GM12865 (cell line): ENCODE measurements at places on chromosomes 5 and 9.

DNA sequence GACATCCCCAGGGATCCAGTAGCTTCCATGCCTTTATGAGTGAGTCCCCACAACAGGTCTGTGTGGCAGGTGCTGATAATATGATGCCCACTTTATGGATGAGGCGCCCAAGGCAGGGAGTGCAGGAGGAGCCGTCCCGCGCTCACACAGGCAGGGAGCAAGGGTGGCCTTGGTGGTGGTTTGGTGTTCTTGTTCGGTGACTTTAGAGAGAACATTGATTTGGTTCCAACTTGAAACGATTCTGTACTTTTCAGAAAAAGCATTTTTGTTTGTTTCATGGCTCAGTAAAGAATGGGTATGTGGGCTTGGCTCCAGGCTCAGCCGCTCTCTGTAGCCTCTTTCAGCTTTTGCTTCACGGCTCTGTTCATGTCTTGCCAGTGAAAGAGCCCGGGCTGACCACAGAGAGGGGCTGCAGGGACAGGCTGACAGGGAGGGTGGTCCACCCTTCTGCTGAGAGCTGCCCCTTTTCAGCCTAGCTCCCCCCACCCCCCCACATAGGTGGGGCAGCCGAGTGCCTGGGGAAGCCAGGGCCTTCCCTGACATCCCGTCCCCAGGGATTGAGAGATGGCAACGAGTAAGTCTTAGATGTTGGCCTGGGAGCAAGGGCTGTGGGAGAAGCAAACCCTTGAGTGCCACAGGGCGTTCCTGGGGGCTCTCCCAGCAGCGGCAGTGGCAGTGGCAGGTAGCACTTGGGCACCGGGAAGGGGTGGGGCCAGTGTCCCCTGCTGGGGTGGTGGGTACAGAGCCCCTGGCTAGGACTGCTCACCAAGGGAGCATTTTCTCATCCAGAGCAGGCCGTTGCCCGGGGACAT, 28.0 kb downstream of the NCS1 start:
- DNase-seq, result no peak

DNA sequence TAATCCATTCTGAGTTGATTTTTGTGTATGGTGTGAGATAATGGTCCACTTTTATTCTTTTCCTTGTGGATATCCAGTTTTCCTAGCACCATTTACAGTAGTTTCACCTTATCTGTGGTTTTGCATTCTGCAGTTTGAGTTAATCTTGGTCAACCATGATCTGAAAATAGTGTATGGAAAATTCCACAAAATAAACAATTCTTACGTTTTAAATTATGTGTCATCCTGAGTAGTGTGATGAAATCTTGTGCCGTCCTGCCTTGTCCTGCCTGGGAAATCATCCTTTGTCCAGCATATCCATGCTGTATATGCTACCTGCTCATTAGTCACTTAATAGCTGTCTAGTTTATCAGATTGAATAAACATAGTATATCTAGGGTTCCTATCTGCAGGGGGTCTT, 42.1 kb downstream of the CDC42SE2 start:
- DNase-seq, result no peak

DNA sequence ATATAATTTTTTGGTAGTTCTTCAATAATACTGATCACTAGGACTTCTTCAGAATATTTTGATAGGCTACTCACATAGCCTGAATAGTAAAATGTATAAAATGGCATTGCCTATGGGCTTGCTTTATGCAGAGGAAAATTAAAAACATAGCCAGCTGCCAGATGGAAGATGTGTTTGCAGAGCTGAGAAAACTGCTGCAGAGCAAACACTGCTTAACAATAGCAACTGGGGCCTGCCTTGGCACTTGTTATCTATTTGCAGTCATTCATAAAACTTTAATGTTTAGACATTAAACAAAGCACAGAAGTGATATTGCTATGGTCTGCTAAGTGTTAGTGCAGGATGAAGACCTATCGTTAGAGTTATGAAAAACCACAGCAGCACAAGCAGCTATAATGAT, 151.5 kb upstream of the SMC2 start:
- no peak for DNase-seq

DNA sequence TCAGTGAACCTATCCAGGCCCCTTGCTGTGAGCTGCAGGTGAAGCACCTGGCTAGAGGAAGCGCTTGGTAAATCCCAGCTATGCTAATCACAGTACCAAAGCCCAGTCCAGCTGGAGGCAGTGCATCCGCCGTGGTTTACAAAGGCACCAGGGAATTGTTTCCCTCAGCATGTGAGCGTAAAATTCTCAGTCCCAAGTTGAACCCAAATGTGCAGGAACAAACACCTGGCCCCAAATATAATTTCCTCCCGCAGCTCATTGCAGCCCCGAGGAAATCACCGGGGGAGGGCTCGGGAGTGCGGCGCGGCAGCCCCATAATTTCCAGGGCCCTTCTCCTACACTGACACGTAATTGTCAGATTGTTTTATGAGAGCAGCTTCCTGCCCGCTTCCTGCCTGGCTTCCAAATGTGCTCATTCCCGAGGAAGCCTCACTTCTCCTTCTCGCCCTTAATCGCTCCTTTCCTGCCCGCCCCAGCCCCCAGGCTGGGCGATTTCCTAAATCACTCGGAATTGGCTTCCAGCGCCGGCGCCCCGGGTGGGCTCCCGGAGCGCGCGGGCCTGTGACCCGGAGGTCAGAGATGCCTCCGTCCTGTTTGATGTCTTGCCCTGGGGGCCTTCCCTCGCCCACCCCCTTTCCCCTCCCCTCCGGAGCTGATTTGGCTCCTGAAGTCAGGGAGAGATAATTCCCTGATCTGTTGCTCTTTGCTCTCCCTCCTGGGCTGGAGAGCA, 134.4 kb downstream of the FGF1 start:
- DNase-seq, result no peak

GRCh38 chr9:95819636-95820035, 55.9 kb upstream of the ERCC6L2 start:
- DNase-seq, result no peak

- DNase-seq, result peak; percentile 56
Observed at GRCh38 chr5:15105799-15106393, 234.3 kb upstream of the ANKH start.

GRCh38 chr5:6750142-6750840, 37.1 kb downstream of the TENT4A start:
- no peak for DNase-seq

GRCh38 chr5:173835661-173836060, 52.5 kb upstream of the CPEB4 start:
- DNase-seq, result no peak

DNA sequence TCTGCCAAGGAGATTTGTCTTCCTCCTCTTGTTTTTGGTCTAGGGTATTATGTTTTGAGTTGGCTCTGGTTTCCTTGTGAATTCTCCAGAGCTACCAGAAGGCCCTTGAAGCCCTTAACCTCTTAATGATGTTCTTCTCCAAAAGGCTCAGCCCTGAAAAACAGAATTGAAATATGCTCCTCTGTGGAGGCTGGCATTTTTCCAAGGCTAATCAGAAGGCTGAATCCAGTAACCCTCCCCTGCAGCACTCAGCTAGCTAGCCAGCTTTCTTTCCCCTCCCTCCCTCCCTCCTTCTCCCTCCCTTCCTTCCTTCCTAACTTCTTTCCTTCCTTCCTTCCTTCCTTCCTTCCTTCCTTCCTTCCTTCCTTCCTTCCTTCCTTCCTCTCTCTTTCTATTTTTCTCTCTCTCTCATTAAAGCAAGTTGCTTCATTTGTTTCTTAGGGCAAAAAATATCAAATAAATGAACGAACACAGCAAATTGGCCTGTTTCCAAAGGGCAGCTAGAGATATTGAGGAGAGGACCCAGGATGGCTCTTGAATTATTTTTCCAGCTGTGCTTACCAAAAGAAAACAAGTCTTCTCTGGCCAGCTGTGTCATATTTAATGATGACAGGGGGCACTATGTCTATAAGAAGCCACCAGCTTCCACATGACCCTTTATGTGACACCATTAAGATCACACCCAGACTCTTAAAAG, 38.7 kb downstream of the JAKMIP2 start:
- no peak for DNase-seq

DNA sequence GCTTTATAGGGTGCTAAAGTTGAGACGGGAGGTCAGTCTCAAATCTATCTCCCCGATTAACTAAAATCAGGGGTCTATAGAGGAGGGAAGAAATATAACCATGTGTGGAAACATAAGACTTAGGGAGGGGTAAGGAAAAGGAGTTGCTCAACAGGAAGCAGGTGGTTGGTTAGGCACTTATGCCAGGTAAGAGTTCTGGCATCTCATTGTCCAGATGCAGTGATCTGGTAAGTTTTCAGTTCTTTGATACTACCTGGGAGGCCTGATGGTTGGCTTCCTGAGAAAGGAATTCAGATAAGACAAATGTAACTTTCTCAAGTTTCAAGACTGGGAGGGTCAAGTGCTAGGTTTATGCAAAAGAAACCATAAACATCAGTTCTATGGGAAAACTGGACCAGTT, 47.7 kb downstream of the CERT1 start:
- DNase-seq, result no peak

DNA sequence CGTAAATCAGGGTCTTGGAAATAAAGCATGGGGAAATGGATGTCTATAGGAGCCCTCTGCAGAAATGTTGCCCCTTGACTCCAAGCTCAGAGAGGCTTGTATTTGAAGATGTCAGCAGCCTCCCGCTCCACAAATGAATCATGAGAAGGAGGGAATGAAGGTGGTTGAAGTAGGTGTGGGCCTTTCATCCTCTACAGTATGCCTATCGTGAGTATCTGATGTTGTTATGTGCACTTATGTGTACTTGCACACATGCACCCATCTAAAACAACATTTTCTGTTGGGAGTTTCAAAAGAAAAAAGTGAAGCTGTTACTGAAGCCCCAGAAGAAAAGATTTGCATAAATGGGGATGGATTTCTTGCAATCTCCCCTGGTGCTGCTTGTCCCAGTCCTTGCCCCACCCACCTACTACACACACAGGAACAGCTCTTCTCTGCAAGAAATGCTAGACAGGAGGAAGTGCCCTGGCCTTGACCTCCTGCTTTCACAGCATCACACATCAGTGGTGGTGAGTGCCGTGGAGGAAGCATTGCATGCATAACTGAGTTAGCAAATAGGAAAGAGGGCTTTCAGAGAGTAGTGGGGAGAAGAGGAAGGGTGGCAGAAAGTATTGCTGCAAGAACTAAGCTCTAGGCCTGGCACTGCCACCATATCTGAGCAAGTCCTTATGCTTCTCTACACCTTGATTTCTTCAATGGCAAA, 156.1 kb downstream of the SNX18 start:
- peak; percentile 60 for DNase-seq

DNA sequence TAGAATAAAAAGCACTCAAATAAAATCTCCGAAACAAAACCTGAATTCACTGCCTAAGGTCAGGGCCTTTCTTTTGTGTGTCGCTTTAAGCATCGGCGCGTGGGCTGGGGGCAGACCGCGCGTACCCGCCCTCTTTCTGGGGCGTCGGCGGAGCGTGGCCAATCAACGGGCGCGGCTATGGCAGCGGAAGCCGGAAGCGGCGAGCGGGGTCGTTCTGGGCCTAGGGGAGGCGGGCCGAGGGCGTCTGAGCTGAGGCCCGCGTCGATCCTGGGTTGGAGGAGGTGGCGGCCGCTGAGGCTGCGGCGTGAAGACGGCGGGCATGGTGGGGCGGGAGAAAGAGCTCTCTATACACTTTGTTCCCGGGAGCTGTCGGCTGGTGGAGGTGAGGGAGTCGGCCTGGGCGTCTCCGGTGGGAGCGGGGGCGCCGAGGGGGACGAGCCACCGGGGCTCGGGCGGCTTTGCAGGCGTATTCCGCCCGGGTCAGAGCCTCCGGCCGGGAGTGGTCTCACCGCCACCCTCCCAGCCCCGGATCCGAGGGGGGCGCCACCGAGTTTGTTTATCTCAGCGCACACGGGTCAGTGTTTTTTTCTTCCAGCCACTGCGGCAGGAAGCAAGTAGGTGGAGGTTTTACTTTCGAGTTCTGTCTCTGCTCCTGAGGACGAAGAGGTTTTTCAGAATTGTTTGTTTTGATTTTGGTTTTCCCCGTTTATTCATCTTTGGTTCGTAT, at the start of gene MAT2B:
MAT2B (plus strand) TSS at position 252 of the 727 bp plus-strand sequence; CDS start at position 320, 68 bp downstream.
- peak; percentile 97 for DNase-seq

DNA sequence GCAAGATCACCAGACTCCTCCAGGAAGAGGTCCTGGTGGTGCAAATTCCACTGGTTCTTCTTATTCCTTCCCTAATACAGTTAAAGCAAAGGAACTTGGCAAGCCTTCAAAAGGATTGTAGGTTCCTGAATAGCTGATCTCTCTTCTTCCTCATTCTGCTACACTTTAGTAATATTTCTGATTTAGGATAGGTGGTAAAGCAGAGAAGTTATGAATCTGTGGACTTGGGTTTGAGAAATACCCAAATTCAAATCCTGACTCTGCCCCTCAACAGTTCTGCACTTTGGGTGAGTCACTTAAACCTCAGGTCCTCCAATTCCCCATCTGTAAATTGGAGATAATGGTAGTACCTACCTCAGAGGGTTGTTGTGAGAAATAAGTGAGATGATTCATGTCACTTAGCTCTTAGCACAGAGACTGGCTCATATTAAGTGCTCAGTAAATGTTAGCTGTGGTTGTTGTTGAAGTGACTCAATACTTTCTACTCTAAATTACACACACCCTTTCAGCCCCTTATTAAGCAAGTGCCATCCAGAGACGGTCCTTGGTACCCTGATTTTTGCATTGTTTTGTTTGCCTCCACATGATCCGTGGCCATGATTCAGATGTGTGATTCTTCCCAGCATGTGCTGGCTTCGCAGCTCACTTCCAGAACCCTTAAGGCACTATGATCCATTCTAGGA, 5.2 kb downstream of the SH3RF2 start:
- no peak for DNase-seq

GRCh38 chr9:20570756-20571155, 51.5 kb downstream of the MLLT3 start:
- peak; percentile 28 for DNase-seq

DNA sequence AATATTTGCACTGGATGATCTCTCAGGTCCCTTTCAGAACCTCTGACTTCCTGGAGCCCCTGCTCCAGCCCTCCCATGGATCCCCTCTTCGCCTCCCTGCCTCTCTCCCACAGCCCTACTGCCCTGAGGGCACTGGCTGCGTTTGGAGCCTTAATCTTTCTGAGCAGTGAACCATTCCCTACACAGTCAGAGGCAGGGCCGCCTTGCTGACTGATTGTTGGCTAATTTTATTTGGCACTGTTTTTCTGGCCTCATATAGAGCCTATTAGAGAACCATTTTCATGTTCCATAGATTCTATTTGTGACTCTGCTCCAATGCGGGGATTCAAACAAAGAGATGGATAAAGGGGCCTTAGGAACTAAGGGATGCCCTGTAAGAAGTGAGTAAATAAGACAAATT, 91.1 kb downstream of the BRINP1 start:
- DNase-seq, result no peak
